ENCODE measurements at places on chromosomes 5 and 9.

DNA sequence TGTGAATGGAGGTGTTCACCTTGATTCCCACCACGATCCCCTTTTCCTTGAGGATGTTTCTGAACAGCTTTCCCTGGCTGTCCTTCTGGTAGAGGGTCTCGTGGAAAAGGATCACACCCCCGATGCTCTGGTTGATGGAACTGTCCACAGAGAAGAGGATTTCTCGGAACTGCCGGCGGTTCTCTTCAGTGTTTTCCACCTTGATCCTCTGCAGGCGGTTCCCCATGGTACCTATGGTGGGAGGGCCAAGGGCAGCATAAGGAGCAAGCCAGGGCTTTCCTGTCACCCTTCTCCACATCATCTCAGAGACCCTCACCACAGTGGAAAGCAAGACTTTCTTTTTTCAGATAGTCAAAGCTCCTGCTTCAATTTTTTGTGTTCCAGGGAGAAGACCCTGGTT is 5.8 kb downstream of the ALDOB start:
- DNase-seq: no peak

DNA sequence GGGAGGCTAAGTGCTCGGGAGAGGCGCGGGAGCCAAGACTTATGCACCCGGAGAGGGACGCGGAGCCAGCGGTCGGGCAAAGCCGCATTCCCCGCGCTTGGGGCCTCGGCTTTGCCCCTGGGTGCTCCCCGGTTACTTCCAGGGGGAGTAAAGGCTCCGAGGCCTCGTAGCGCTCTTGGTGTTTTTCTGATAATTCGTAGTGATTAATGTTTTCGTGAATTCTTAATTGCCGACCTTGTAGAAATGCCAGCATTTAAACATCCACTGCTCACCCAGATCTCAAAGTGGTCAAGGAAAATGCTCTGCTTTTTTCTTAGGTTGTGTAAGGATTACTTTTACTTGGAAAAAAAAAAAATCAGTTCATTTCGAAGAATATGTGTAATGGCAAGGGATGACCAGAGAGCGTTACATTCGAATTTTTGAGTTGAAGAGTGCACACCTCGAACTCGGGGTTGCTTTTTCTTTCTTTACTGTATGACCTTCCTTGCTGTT is 654 bp upstream of the TUT7 start:
- DNase-seq: no peak

- DNase-seq: no peak
Observed at GRCh38 chr5:151238303-151238741, 14.4 kb upstream of the CCDC69 start.

- no peak for DNase-seq
Observed at GRCh38 chr9:3962496-3962895, 337.4 kb downstream of the GLIS3 start.

DNA sequence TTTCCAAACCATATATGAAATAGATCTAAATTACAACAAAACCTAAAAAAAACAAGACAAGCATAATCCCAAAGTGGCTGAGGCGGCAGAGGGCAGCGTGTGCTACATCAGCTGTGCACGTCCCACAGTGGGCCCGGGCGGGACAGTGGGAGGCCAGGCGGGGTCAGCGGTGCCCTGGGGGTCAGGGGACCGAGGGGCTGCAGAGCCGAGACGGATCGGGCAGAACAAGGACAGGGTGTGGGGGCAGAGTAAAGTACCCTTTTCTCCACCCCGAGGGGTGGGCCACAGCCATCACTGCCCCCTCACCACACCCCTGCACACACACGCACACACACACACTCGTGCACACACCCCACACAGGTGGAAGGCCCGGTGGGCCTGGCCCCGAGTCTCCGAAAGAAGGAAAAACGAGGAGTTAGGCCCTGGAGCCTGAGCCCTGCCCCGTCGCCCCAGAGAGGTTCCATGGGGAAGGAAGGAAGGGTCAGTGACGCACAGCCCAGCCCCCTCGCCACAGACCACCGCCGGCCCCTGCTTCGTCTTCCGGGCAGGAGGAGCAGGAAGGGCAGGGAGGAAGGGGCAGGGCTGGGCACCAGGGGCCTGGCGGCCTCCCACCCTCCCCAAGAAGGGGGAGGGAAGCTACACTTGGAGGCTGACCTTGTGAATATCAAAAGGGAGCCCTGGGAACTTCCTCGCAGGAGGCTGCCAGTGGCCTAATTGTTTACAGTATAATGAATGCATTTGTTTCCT is 49.6 kb upstream of the UBAC1 start:
- no peak for DNase-seq

DNA sequence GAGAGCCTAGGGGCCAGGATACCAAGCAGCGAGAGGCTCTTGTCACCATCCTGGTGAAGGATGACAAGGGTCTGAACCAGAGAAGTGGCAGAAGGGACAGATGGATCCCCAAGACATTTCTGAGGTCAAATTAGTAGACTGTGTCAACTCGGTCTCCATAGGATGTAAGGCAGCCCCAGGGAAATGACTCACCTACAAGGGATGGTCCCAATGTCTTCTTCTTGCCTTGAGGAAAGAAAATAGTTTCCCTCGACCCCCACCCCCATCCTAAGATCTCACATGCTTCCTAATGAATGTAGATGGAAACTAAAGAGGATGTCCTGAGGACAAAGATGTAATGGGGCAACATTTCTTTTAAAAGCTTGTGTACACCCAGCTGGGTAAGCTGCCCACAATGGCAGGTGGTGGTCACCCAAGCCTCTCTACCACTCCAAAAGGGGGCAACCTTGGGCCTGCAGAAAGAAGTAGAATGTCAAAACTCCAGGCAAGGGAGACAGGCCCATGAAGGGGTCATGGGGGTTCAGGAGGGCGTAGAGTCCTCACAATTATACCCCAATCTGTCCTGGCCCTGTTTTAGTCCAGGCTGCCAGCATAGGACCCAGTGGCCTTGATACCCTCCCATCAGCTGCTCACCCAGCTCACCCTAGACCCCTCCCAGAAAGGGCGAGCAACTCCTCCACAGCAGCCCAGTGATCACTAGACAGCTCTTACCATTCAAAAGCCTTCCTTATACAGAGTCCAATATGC is 187.4 kb downstream of the ACTL7B start:
- DNase-seq: no peak

DNA sequence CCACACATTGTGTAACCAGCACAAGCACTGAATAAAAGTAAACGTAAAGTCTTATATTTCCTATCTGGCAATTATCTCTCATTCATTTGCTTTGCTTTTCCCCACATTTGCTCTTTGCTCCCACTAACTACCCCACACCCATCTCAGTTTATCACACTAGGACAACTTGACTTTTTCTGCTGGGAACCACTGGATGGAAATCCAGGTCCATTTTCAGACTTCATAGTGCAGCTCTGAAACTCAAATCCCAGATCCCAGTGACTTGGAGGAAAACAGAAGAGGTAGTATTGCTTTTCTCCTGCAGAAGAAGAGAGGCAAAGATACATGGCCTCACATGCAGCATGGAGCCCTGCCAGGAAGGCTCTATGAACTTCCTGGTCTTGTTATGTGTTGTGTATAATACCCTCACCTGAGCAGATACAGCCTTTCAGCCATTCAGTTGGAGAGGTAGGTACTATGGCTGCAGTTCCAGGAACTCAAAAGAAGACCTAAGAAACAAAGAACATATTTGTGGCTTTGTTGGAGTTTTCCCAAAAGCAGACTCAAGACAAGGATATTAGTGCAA is 90.0 kb upstream of the NIPBL start:
- no peak for DNase-seq

DNA sequence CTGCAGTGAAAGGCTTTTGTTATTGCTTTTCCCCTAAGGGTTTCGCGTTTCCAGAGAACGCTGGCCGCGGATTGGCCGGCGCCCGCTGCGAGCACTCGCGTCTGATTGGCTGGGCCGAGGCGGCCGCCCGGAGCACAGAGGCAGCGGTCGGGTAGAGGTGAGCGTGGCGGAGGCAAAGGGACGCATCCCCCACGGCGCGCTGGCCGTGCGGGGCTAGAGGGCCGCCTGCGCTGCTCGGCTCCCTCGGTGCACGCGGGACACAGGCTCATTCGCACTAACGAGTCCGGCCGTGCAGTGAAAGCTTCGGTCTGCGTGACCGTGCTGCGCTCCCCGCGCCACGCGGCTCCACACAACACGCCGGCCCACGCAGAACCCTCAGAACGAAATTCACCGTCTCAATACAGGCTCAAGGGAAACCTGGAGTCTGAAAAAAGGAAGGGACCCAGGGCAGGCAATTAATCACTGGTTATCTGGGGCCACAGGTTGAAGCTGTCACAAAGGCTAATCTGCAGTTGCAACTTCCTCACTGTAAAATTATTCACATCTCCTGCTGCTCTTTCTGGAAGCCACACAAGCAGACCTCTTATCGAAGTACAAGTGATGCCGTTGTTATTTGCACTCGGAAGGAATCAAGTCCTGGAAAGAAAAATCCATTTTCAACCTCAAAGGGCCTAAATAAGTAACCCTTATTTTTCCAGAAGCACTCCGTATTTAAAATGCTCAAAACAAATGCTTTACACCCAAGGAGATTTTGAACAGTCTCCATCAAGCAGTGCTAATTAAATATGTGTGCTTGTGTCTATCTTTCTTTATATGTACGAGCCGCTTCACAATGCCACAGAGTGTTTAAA is 94.6 kb downstream of the ZNF608 start:
- DNase-seq: peak; percentile 17

DNA sequence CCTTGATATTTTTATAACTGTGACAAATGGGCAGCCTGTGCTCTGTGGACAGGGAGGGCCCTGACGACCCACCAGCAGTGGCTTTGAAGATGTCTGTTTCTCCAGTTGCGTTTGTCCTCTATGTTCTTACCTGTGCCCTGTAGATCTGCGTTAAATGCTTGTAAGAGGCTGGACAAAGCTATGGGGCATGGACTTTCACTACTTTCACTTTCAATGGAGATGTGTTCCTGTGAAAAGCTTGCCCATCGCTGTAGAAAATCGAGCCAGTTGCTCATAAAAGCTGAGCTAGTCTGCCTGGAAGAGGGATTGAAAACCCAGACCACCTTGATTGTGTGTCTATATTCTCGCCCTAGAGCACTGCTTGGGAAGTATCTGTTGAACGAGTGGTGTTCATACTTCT is 74.1 kb downstream of the PSAT1 start:
- DNase-seq: no peak

- DNase-seq: no peak
Observed at GRCh38 chr9:137763271-137763955, 114.2 kb upstream of the CACNA1B start.

DNA sequence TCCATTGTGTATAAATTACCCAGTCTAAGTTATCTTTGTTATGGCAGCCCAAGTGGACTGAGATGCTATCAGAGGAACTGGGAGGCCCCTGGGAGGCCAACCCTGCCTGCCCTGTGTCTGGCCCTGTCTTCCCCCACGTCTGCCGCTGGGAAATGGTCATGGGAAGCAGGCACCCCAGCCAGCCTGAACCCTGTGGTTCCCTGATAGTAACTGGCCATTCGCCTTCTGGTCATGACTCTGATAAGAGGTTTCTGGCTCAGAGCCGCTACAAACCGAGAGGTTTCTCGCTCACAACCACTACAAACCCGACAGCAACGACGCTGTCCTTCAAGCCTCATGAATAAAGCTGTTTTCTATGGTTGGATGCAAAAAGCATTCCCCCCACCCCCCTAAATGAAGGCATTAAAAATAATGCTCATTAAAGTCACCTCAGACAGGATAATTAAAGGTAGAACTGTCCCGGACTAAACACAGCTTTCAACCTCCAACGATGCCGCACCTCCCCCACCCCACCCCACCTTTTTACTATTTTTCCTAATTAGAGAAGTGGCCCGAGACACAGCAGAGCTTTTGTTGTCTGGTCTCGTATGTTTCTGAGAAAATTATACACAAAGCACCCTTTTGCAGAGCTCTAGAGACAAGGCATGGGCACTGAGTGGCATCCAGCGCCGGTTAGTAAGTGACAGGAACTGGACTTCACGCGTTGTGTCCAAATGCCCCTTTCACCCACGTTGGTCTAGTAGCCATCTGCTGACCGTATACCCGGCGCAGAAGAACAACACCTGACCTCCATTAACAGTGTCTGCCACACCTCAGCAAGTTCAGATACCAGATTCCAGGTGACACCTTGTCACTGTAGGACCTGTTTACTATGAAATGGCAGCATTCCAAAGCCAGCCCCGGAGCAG is 140.8 kb downstream of the COL23A1 start:
- DNase-seq: no peak

- DNase-seq: no peak
Observed at GRCh38 chr5:92861531-92862285, 719.3 kb downstream of the NR2F1-AS1 start.

DNA sequence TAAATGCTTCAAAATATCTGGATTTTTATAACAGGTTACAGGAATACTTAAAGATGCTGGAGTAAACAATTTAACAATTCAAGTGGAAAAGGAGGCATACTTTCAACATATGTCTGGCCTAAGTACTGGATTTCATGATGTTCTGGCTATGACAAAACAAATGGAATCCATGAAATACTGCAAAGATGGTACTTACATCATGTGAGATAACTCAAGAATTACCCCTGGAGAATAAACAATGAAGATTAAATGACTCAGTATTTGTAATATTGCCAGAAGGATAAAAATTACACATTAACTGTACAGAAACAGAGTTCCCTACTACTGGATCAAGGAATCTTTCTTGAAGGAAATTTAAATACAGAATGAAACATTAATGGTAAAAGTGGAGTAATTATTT is 35.6 kb downstream of the SLC30A5 start:
- no peak for DNase-seq

GRCh38 chr5:171845857-171846256 is 60.2 kb downstream of the SMIM23 start:
- no peak for DNase-seq

DNA sequence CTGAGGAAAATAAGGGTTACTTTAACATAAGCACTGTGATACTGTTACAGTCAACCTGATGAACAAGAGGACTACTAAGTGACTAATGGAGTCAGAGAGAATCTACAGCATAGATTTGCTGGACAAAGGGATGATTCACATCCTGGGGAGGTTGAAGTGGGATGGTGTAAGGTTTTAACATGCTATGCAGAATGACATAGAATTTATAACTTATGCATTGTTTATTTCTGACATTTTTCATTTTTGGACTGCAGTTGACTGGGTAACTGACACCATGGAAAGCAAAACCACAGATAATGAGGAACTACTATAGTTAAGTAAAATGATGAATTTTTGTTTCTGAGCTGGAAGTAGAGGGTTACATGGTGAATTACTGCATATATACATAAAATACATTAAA is 389.2 kb downstream of the MAT2B start:
- no peak for DNase-seq

GRCh38 chr5:139549162-139549894 is 11.8 kb upstream of the UBE2D2 start:
- no peak for DNase-seq

DNA sequence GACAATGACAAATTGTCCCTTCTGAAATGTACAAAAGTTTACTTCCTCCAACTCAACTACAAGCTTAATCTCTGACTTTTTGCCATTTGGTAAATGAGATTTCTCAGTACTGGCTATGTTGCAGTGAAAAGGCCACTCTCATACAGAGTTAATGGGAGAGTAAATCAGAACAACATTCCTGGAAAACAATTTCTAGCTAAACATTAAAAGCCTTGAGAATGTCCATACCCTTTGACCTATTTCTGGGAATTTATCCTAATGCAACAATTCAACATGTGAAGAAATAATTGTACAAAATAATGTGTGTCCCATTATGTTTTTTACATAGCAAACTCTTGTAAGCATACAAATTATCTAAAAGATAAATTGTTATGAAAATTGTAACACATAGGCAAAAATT is 56.3 kb upstream of the SPEF2 start:
- DNase-seq: no peak

GRCh38 chr5:14471507-14471906 is 110.1 kb upstream of the OTULINL start:
- DNase-seq: no peak

All from stimulated activated CD4-positive, alpha-beta T cell treated with anti-CD3 and anti-CD28 coated beads, Interleukin-12 subunit alpha, Interleukin-12 subunit beta, amount 100 ng/mL, for 4 hours (primary cell).